Esophagus squamous epithelium (tissue), 5 donors: ENCODE measurements at places on chromosomes 2 and 18.

DNA sequence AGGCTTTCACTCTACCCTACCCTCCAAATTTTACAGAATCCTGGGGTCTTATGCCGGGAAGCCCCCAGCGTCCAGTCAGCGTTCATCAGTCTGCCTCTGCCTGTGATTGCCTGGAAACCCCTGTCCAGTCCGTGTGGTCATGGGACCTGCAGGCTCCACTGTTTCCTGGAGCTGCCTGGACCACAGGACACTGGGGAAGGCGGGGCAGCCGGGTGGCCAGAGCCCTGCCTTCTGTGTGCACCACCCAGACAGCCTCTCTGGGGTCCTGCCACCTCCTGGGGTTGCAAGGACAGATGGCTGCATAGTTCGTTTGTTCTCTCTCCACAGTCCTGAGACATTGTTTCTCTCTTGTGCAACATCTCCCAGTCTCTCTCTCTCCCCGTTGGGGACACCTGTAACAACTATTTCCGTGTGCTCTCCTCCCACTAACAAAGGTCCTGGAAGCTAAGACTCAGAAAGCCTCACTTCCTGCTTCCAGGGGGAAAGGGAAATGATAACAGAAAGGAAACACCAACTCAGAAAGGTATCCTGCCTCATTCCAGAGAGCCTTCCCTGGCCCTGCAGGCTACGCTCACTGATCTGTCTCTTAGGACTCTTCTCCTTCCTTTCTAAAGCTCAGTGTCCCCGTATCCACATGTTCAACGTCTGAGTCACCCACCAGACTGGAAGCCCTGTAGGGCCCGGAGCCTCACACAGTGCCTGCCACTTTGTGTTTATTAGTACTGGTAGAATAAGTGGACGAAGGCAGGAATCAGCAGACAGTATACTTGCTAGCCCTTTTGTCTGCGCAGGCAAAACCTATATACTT is 192.8 kb upstream of the RAB12 start:
- no peak for DNase-seq

DNA sequence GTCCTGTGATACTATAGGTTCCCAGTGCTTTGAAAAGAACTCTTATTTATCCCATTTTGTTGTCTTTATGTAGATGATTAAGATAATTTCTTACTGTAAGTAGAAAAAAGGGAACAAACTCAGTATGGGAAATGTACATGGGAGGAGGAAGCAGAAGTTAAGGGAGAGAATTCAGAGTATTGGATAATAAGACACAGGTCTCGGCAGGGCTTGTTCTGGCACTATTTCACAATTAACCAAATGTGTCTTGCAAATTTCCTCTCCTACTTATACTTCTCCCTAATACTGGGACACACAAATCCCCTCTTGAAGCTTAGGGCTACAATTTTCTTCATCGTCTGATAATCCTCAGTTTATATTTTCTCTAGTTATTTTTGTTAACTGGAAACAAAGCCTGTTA is 744.0 kb downstream of the ADCYAP1 start:
- no peak for DNase-seq

- no peak for DNase-seq
Measured at GRCh38 chr2:233152541-233152940, 92.4 kb downstream of the INPP5D start.

GRCh38 chr2:4020153-4020552 is 316.8 kb downstream of the DCDC2C start:
- no peak for DNase-seq

DNA sequence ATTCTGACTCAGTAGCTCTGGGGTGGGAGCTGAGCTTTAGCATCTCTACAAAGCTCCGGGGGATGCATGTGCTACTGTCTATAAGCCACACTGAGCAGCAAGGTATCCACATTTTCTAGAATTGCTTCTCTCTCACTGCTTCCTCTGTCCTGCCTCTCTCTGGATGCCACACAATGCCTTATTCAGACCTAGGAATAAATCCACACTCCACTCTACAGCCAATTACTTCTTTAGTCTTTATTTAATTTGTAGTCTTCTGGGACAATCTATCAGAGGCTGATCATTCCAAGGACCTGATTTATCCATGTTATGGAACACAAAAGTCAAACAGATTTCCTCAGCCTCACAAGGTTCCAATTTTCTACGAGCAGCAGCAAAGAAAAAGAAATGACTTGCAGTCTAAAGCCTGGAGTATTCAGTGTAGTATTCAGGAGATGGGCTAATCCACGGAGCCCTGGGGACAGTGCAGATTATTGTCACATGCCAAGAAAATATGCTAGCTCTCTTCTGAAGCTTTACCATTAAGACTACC is 4.4 kb downstream of the BCL2 start:
- DNase-seq, result no peak

- DNase-seq, result no peak
Measured at GRCh38 chr18:41297740-41298139, 657.3 kb upstream of the PIK3C3 start.

DNA sequence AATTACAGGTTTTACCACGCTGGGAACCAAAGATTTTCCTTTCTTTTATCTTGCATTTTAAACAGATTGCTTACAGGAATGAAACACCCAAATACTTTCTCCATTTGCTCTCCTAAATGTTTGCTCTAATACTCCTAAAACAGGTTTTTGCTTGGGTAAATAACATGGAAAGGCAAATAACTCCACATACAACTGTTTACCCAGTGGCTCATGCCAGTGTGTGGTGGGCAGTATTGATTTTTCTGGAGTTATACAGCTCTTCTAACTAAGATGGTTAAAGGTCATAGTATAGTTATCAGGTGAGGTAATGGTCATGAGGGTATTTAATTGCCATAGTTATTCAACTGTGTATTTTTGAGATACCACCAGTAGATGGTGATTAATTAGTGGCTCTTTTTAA is 61.2 kb upstream of the RAB27B start:
- no peak for DNase-seq
